Neural crest cell (in vitro differentiated cells): ENCODE measurements at places on chromosomes 7 and 10. TPM values are rescaled to one million over a fixed set of nuclear protein-coding genes. Genes with fewer than 3 reads are reported as not detected.

The NODAL gene
- total RNA-seq: not detected in 2 replicates

DNA sequence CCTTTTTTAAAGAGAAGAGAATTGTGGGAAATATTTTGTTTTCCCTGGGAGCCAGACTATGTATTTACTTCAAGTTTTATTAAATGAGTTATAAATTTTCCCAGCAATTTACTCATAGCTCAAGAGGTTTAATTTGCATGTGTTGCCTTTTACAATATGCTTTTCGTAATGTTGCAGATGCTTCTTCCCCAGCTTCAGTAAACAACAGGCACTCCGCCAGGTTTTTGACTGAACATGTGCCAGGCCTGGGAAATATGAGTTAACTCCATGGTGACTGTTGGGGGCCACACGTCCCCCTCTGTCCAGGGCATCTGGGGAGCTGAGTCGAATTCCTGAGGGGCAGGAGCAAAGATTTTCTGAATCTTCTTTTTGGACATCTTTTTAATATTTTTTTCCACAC is 545.7 kb downstream of the LRMDA start:
- H3K4me1 ChIP-seq: peaks cover 23% of the 10 kb centered on the region
- H3K4me3 ChIP-seq: no peak overlapping the region
- no peak overlapping the region for H3K27ac ChIP-seq
- no peak for DNase-seq
- no peaks in the 10 kb centered on the region for H3K36me3 ChIP-seq
- H3K27me3 ChIP-seq: no peaks in the 10 kb centered on the region

- peak overlapping the region; percentile 37 for H3K27ac ChIP-seq
- H3K36me3 ChIP-seq: no peaks in the 10 kb centered on the region
- H3K4me3 ChIP-seq: no peak overlapping the region
- DNase-seq: no peak
- no peaks in the 10 kb centered on the region for H3K27me3 ChIP-seq
These were observed 765.9 kb downstream of the GRID1 start for GRCh38 chr10:85600744-85601081.

- no peaks in the 10 kb centered on the region for H3K36me3 ChIP-seq
- H3K27ac ChIP-seq: no peak overlapping the region
- no peak overlapping the region for H3K4me3 ChIP-seq
- H3K27me3 ChIP-seq: peaks cover 37% of the 10 kb centered on the region
- no peak for DNase-seq
These were observed 133.6 kb upstream of the PRKCQ start for GRCh38 chr10:6713716-6714115.

GRCh38 chr7:68892236-68892635 is 706.0 kb upstream of the AUTS2 start:
- no peak for DNase-seq
- H3K4me1 ChIP-seq: peaks cover 6% of the 10 kb centered on the region
- no peaks in the 10 kb centered on the region for H3K36me3 ChIP-seq
- peaks cover 3% of the 10 kb centered on the region for H3K27me3 ChIP-seq
- no peak overlapping the region for H3K4me3 ChIP-seq

GRCh38 chr7:69452797-69453196 is 145.5 kb upstream of the AUTS2 start:
- peaks cover 10% of the 10 kb centered on the region for H3K4me1 ChIP-seq
- no peaks in the 10 kb centered on the region for H3K36me3 ChIP-seq
- H3K4me3 ChIP-seq: no peak overlapping the region

GRCh38 chr10:28914701-28915100 is 237.4 kb downstream of the BAMBI start:
- H3K27ac ChIP-seq: no peak overlapping the region
- no peaks in the 10 kb centered on the region for H3K27me3 ChIP-seq
- no peaks in the 10 kb centered on the region for H3K4me1 ChIP-seq

The TRIM50 gene
- total RNA-seq: not detected in 2 replicates

The GNAT3 gene
- total RNA-seq: not detected in 2 replicates

The PDE1C gene
- 0.26 and 1.1 TPM in 2 replicates for total RNA-seq

The LEP gene
- total RNA-seq: not detected in 2 replicates

The GPNMB gene
- not detected in 2 replicates for total RNA-seq

DNA sequence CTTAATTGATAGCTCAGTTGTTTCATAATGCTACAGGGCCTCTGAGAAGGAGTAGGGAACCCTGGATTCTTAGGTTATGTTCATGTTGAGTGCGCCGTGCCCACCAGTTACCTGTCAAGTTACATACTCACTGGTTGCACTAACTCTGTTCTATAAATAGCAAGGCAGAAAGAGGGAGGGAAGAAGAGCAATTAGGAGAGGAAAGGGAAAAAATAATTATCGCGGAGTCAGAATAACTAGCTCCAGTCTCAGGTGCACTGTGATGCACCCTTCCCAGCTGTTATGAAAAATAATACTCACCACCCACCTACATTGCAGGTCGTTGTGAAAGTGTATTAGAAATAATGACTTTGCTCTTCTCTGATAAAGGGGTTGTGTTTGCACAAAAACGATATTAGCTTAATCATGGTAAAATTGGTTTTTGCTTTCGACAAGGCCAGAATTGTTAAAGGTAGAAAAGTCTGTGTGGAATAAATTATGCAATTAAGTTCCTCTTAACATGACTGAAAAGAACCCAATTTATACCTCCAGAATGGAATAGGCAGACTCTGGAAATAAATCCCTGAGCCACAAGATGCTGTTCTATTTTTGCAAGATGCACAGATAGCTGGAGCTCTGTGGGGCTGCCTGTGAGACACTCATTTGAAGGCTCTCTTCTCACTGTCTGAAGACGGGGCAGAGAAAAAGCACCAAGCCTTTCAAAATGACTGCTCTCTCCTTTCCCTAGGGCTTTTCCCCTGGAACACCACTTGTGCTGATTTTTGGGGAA is 137.6 kb upstream of the PITRM1 start:
- H3K27me3 ChIP-seq: peaks cover 10% of the 10 kb centered on the region
- H3K4me1 ChIP-seq: peaks cover 21% of the 10 kb centered on the region
- H3K36me3 ChIP-seq: peaks cover 5% of the 10 kb centered on the region
- H3K4me3 ChIP-seq: no peak overlapping the region
- H3K27ac ChIP-seq: no peak overlapping the region

- H3K4me3 ChIP-seq: no peak overlapping the region
- DNase-seq: no peak
- H3K4me1 ChIP-seq: peaks cover 7% of the 10 kb centered on the region
These were observed 90.8 kb downstream of the CHN2 start for GRCh38 chr7:29285444-29285793.

The CC2D2B gene
- total RNA-seq: 0.47 and 1.0 TPM in 2 replicates

The BTRC gene
- 35.5 and 37.0 TPM in 2 replicates for total RNA-seq

- no peak overlapping the region for H3K27ac ChIP-seq
- no peaks in the 10 kb centered on the region for H3K27me3 ChIP-seq
- no peaks in the 10 kb centered on the region for H3K36me3 ChIP-seq
These were observed 66.9 kb upstream of the ARHGAP21 start for GRCh38 chr10:24790599-24790998.
